NCI-H460 (cell line): ENCODE measurements at places on chromosomes 2 and 18.

DNA sequence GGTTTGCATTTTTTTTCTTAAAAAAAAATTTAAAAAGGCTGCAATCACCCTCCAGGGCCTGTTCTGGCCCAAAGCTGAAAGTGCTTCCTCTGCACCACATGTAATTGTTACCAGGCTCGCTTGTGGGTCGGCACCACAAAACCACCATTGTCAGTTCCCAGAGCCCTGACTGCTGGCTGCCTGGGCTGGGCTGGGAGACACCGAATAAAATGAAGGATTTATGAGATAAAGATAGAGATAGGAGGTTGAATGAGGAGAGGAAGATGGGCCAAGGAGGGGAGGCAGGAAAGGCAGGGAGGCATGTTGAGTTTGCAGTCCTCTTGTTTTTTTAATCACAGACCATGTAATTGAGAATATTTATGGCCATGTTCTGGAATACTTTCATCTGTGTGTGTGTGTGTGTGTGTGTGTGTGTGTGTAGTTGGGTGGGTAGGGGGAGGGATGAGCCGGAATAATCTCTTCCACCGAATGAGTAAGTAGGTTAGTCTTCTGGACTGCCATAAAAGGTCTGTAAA, 14.7 kb downstream of the NRP2 start:
- no peak for DNase-seq

DNA sequence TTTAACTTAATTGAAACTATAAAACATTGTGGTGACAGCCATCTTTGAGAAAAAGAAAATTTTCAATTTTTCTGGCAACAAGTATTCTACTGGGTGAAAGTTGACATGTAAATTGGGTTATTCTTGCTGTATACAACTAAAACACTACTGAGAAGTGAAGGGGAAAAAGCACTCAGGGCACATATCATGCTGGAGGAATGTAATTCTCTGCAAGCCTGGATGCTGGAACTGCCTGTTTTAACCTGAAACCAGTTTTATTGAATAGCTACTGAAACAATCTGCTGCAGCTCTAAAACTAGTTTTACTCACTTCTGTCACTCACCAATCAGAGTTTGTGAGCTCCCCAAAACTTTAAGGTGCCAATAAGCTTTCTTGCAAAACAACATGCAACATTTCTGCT, 1136.0 kb downstream of the LRP1B start:
- no peak for DNase-seq

- DNase-seq = no peak
These were observed 38.1 kb downstream of the LDLRAD4 start for GRCh38 chr18:13256444-13257305.

- DNase-seq = no peak
These were observed 807.5 kb downstream of the MBD2 start for GRCh38 chr18:53417003-53417402.

DNA sequence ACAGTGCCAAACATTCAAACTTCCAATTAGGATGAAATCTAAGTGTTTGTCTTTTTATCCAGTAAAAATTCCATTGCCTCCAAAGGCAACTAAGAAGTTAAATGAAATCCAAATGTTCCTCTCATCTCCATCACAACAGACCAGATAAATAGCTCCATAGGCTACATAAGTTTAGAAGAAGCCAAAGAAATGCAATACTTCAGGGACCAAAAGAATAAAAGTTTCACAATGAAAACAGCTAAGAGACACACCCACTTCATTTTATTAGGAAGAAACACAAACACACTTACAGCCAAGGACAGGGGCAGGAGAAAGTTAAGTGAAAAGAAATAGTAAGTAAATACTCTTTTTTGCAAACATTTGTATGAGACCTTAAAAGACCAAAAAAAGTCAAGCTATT, 88.5 kb upstream of the CCDC150 start:
- no peak for DNase-seq

DNA sequence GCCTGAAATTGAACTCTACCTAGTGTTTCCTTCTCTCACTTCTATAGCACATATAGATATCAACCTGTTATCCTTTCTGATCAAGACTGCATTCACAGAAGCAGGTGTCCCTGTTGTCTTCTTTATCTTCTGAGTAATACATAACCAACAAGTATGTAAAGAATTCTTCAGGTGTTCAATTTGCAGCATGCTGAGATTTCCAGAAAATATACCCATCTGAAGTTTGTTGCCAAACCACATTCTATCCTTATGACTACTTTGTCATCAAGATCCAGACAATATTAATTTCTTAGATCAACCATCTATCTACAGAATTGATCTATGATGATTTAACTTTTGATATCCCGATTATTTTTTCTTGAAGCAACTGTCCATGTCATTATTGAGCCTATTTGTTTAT, 69.5 kb downstream of the TGFA start:
- no peak for DNase-seq

GRCh38 chr2:45763255-45763654, 111.8 kb downstream of the PRKCE start:
- no peak for DNase-seq

DNA sequence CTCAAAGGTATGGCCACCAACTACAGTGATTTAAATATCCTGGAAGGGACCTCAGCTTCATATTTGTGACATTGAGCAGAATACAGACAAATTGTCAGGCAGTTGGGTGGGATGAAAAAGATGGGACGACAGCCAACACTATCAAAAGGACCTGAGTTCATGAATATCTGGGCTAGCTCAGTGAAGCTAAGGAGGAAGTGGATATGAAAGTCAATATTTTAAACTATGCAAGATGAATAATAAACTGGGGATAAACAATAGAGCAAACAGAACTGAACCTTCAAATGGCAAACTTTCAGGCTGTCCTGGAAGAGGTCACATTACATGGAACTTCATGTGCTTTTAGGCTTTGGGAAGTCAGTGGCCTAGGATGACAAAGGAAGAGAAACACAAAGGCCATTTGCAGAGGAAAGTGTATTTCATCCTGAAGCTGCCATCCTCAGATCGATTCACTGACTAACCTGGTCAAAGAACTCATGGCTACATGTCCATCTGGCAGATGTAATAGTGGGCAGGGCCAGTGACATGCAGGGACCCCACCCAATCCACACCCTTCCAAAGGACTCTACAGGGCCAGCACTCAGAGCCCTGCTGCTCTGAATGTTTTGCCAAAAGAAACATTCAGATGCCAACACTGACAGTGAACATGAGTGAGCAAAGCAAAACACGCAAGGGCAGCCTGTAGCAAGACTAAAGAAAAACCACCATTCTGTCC, 175.7 kb downstream of the ETAA1 start:
- DNase-seq = no peak

- DNase-seq = no peak
These were observed 133.4 kb upstream of the AGAP1 start for GRCh38 chr2:235360446-235360845.

DNA sequence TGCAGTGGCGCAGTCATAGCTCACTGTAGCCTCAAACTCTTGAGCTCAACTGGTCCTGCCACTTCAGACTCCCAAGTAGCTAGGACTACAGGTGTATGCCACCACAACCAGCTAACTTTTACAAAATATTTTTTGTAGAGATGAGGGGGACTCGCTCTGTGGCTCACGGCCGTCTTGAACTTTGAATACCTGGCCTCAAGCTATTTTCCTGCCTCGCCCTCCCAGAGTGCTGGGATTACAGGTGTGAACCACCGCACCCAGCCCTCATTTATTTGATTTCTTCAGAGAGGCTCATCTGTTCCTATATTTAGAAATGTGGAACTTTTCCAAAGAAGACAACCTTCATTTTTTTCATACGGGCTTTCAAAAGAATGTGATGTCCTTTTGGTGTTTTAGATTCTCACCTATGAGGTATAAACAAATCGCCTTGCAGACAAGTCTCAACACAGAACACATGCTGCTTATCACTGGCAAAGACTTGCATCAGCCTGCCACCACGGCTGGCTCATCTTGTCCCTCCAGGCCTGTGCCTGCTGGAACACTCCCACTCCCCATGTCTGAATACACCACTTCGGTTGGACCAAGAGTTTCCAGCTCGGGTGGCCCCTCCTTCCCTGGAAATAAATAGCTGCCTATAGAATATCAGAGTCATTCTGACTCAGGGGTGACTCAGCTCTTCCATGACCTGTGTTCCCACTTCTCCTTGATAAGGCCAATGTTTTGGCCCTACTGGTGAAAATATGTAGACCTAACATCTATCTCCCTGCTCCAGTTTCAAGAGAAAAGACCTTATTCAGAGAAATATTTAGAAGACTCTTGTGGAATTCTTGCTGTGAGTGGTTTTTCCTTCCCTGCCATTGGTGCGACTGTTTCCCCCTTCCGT, 202.6 kb downstream of the TGIF1 start:
- peak; percentile 99 for DNase-seq

- no peak for DNase-seq
These were observed 101.4 kb downstream of the WDPCP start for GRCh38 chr2:63486861-63487290.

GRCh38 chr2:182103526-182103925, 117.9 kb downstream of the PPP1R1C start:
- DNase-seq = no peak

- no peak for DNase-seq
These were observed 2.3 kb upstream of the MAL start for GRCh38 chr2:95023222-95023597.

DNA sequence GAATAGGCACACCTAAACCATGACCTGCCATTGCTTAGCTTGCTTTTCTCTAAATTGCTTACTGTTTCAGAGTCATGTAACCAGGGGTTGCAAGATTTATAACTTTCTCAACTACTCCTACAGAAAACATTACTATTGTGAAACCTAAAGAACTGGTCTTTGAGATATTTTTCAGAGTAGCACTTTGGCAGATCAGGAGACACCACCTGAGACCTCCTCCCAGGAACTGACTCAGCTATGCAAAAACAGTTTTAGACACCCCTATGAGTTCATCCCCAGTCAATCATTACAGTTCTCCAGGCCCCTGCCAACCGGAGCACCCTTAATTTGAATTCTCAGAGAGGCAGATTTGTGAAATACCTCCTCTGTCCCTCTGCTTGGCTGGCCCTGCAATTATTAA, 80.3 kb downstream of the MBOAT2 start:
- DNase-seq = no peak

GRCh38 chr2:36477315-36477714, 120.7 kb downstream of the FEZ2 start:
- DNase-seq = no peak

DNA sequence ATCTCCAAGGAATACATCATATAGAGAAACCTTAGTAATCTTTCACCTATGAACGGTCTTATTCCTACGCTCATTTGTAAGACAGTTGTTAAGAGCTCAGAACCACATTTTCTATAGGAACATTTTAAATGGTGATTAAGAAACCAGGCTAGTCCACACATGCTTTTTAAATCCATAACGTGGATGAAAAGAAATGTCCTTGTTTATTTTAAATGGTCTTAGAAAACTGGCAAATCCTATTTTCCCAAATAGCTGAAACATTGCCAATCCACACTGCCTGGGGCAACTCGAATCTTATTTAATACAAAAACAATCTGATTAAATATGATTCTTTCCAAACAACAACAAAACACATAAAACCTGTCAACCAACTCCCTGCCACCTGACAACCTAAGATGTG, 23.7 kb downstream of the METTL8 start:
- DNase-seq = no peak

- DNase-seq = peak; percentile 76
These were observed 50.2 kb upstream of the DTNA start for GRCh38 chr18:34659579-34660517.

DNA sequence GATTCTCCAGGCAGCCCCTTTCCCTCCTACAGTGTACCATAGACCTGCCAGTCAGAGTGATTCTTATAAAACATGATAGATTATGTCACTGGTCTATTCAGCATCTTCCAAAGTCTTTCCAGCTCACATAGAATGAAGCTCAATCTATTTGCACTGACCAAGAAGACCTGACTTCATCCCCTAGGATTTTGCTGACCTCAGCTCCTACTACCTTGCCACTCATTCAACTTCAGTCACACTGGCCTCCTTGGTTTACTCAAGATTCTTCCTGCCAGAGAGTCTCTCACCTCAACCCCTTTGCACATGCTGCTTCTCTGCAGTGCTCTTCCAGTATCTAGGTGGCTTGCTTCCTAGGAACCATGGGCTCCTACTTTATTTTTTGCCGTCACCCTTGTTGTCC, 392.9 kb downstream of the PID1 start:
- DNase-seq = no peak

- no peak for DNase-seq
These were observed 45.8 kb downstream of the SMAD7 start for GRCh38 chr18:48904847-48905394.

DNA sequence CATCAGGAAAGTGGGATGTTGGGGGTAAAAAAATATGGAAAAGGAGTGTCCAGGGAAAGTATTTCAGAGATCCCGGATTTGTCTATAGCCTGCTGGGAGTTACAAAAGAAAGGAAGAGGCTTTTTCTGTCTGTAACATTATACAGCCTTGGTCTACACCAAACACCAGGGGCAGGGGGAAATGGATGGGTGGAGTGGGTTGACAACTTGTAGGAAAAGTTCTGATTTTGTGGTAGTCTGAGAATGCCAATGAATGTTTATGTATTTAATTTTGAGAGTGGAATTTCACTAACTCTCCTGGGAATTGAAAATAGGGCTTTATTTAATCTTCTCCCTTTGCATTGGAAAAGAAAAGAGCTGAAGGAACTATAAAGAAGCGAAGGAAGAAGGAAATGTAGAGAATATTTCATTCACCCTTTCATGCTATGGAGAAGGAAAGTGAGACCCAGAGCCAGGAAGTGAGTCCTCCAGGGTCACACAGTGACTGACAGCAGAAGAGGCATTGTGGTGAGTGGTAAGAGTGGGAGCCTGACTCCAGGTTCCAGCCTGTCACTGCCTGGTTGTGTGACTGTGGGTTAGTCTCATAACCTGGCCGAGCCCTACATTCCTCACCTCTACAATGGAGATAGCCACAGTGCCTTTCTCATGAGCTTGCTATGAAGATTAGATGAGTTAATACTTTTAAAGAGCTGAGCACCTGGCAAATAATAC, 346.3 kb upstream of the TNP1 start:
- DNase-seq = no peak

DNA sequence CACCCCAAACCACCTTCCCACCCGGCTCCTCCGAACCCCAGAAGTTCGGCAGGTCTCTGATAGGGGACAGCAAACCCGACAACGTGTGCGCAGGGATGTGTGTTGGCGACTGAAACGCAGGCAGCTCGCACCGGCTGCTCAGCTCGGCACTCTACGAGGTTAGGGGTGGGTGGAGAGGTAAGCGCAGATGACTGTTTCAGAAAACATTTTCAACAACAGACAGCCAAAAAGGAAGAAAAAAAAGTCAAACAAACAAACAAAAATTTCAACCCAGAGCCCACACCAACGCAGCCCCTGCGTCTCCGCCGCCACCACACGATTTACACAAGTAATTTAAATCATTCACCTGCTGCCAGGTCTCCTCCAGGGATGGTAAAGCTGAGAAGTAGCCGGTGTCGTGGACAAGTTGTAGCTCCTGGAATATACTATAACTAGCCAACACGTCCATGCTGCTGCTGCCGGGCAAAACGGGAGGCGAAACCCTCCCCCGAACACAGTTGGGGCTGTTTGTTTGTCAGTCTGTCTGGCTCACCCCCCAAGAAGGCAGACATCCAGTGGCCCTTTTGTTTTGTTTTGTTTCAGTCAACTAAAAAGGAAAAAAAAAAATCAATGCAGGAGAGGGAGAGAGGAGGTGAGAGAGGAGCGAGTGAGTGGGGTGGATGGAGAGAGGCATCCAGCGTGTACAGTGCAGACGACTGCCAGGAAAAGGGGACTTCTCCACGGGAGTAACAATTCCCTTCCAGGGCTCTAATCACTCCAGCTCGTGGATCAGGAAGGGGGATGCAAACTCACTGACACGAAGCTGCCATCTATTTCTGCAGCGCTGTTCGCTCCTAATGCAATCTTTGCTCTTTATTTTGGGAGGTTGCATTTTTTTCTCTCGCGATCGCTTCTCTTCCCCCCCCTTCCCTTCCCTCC, at the start of gene KLF7:
Gene KLF7, minus strand, starts transcription at position 828 of the 918 bp plus-strand sequence. Its CDS starts 380 bp downstream, at position 448.
- no peak for DNase-seq
